ENCODE measurements at places on chromosomes 13 and 19.

DNA sequence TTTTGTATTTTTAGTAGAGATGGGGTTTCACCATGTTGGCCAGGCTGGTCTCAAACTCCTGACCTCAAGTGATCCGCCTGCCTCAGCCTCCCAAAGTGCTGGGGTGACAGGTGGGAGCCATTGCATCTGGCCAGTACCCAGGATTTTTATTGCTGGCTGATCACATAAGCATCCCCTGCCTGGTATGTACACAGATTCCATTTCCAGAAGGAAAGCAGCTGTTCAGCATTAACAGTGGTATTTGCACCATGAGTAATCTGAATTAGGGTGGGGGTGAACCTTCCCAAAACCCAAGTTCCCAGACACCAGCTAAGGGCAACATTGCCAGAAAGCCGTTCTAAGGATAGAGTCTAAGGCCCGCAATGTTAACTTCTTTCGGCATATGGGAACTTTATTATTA is 7.3 kb downstream of the ZNF555 start:
- no peak for DNase-seq

GRCh38 chr13:111855191-111855590 is 211.8 kb upstream of the SOX1 start:
- no peak for DNase-seq

GRCh38 chr19:6662702-6663101 is 7.3 kb downstream of the TNFSF14 start:
- no peak for DNase-seq

DNA sequence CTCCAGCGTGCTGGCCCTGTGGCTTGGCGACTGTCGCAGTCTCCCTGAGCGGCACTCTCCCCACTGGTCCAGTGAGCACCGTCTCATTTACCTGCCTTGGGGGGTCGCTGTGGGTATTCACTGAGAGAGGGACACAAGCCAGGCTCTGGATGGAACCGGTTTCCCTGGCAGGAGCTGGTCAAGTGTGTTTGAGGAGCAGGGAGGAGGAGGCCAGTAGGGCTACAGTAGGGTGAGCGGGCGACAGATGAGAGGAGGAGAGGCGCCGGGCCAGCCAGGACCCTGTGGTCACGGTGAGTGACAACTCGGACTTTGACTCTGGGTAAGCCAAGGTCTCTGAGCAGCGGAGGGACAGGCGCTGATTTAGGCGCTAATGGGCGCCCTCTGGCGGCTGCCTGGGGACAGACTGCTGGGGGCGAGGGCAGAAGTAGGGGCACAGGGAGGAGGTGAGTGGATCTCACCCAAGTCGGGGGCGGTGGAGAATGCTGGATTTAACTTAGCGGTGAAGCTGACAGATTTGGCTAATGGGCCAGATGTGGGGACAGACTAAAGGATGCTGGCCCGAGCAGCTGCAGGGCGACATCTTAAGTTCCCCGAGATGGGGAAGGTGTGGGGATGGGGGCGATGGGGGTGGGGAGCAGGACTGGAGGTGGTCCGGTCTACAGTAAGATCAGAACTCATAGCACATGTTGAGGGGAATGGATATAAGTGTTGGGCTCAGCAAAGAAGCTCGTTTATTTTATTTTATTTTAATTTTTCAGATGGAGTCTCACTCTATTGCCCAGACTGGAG is 4.7 kb upstream of the PRMT1 start:
- peak; percentile 71 for DNase-seq

GRCh38 chr13:74288361-74288911 is 154.2 kb upstream of the KLF12 start:
- peak; percentile 5 for DNase-seq

GRCh38 chr13:84279166-84279565 is 396.9 kb upstream of the SLITRK1 start:
- no peak for DNase-seq

DNA sequence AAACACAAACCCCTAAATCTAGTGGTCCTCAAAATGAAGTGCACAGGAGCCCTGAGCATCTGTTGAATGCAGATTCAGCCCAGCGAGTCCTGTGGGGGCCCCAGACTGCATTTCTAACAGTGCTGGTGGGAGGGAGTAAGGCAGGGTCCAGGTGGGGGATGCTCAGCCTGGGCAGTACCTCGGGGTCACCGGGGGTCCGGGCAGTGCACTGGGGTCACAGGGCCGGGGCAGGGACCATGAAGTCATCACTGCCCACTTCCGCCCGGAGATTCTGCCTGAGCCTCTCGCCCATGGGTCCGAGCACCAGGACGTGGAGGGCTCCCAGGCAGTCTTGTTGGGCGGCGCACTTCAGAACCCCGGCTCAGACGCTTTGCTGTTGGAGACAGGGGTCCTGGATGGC is 838 bp upstream of the ATP4B start:
- no peak for DNase-seq
